ENCODE measurements at places on chromosomes 7 and 10. TPM values are rescaled to one million over a fixed set of nuclear protein-coding genes. Genes with fewer than 3 reads are reported as not detected.

DNA sequence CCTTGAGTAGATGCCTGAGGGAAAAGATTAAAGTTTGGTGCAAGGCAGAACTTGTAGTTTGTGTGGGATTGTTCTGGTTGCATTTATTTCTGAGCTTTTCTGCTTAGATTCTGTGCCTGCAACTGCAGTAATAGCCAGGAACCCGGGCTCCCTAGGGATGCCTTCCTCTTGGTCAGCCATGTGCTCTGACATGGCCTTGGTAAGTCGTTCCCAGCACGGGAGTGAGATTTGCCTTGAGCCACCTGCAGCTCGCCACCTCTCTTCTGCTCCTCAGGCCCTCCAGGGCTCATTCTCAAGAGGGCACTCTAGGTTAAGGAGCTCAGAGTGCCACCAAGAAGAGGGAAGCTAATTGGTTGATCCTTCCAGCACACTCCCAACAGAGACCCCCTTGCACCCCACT, 350.6 kb upstream of the MKI67 start:
- no peak overlapping the region for H3K4me3 ChIP-seq
- H3K27me3 ChIP-seq, result no peaks in the 10 kb centered on the region
- H3K27ac ChIP-seq, result no peak overlapping the region

GRCh38 chr10:113991091-113991860, 52.4 kb upstream of the ADRB1 start:
- no peaks in the 10 kb centered on the region for H3K27me3 ChIP-seq
- no peaks in the 10 kb centered on the region for H3K4me1 ChIP-seq
- no peaks in the 10 kb centered on the region for H3K36me3 ChIP-seq
- no peak overlapping the region for H3K4me3 ChIP-seq
- no peak for DNase-seq

DNA sequence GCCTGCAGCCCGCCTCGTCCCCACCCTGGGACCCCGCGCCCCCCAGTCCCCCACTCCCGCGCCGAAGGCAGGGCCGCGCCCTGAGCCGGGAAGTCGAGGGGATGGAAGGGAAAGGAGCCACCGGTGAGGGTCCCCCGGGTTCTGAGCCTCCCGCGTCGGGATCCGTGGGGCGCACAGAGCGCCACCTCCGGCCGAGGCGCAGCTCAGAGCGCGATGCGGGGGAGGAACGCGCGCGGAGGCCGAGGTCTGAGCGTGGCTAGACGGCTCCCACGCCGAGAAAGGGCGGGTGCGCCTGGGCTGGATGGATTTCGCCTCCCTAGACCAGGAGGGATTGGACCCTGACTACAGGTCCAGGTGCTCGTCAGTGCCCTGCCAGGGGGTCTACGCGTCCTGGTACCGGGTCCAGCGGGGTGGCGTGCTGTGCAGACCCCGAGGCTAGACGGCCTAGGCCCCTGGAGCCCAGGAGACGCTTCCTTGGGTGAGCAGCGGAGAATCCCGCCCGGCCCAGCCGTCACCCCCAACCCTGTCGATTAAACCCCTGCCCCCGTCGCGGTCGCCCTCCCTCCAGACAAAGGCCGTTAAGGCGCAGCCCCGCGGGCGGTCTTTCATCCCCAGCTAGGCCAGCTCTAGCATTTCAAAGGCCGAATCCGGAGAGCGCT, 986 bp upstream of the PDGFA start:
- DNase-seq, result peak; percentile 57
- peaks cover 15% of the 10 kb centered on the region for H3K4me1 ChIP-seq
- no peak overlapping the region for H3K27ac ChIP-seq
- H3K36me3 ChIP-seq, result no peaks in the 10 kb centered on the region
- H3K4me3 ChIP-seq, result peak overlapping the region; percentile 46
- peaks cover 7% of the 10 kb centered on the region for H3K27me3 ChIP-seq

- no peak overlapping the region for H3K4me3 ChIP-seq
- no peak for DNase-seq
- H3K27me3 ChIP-seq, result no peaks in the 10 kb centered on the region
- peaks cover 12% of the 10 kb centered on the region for H3K4me1 ChIP-seq
- no peak overlapping the region for H3K27ac ChIP-seq
Measured at GRCh38 chr10:33799281-33799943, 464.9 kb upstream of the NRP1 start.

- DNase-seq, result no peak
- no peak overlapping the region for H3K27ac ChIP-seq
- H3K27me3 ChIP-seq, result no peaks in the 10 kb centered on the region
- H3K4me1 ChIP-seq, result no peaks in the 10 kb centered on the region
- no peak overlapping the region for H3K4me3 ChIP-seq
- no peaks in the 10 kb centered on the region for H3K36me3 ChIP-seq
Measured at GRCh38 chr10:119801998-119802538, 70.6 kb downstream of the MCMBP start.

STX1A gene
- 1.6 TPM for polyA plus RNA-seq

DKK1 gene
- polyA plus RNA-seq, result 4.2 TPM

DNA sequence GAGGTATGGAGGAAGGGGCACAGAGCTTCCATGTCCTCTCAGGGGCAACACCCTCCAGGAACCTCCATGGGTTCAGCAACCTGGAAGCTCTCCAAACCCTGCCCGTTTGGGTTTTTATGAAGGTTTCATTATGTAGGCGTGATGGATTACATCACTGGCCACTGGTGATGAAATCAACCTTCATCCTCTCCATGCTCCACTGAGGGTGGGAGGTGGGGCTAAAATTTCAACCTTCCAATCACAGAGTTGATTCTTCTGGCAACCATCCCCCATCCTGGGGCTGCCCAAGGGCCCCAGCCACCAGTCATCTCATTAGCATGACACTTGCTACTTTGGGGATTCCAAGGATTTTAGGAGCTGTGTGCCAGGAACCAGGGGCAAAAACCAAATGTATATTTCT, 90.1 kb downstream of the TEX36 start:
- H3K4me1 ChIP-seq, result no peaks in the 10 kb centered on the region
- no peaks in the 10 kb centered on the region for H3K36me3 ChIP-seq
- no peak overlapping the region for H3K27ac ChIP-seq
- no peak overlapping the region for H3K4me3 ChIP-seq
- DNase-seq, result no peak

DNA sequence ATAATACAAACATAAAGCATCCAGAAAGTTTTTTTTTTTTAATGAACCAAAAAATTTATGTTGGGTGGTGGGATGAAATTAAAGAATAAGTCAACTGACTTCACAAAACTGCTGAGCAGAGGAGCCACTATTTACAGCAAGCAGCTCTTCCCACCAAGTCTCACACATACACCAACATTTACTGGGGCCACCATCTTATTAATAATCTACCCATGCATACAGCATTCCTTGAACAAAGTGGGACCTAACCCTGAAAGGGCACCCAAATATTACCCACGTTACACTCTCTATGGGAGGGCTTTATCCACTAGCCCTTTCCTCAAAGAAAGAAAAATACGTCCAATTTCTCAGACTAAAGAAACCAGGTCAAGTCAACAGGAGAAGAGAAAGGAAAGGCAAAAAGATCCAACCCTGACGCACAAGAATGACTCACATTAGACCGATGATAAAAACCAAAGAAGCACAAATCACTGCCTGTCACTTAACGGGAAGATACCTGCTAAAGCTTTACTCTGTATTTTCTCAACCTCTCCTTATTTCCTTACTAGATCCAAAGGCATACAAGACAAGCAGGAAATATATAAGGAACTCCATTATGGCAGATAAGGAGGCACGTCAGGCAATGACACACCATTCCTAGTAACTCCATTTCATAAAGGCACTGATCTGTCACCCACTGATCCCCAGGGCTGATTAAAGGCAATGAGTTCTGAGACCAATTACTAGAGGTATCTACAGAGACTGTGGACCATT, 141.8 kb upstream of the ASAH2 start:
- H3K27ac ChIP-seq, result no peak overlapping the region
- H3K27me3 ChIP-seq, result no peaks in the 10 kb centered on the region
- no peaks in the 10 kb centered on the region for H3K4me1 ChIP-seq
- no peaks in the 10 kb centered on the region for H3K36me3 ChIP-seq
- DNase-seq, result no peak

DNA sequence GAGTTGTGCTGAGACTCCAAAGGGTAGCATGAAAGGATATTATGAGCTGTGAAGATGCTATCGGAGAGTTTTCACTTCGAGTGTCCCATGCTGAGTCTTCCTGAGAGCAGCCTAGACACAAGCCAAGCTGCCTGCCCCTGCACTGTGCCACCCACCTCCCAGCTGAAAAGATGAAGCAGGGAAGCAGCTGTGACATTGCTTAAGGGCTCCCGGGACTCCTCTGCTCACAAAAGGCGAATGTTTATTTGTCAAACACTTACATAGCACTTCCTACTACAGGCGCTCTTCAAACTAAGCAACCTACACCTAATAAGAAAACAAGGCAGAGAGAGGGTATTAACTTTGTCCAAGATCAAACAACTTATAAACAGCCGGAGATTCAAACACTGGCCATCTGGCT, 95.6 kb downstream of the OSBPL3 start:
- no peaks in the 10 kb centered on the region for H3K36me3 ChIP-seq
- H3K27ac ChIP-seq, result no peak overlapping the region
- no peak for DNase-seq
- H3K27me3 ChIP-seq, result no peaks in the 10 kb centered on the region

DNA sequence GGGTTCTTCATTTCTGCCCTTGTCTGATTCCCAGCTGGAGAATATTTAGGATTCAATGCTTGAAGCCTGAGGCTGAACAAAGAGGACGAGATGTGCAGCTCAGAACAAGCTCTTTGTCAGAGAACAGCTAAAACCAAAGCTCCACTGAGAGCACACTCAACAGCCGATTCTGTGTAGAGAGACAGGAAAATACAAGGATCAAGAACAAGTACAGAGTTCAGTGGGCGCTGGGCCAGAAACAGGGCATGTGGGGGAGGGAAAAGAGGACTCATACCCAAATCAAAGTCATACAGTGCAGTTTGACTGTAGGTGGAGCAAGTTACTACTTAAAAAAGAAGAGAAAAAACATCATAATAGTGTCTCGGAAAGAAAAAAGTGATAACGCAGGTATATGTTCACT, at the start of gene AGMO:
Gene AGMO (minus strand): TSS at position 181 of the 400 bp plus-strand sequence.
- H3K4me1 ChIP-seq, result peaks cover 2% of the 10 kb centered on the region
- no peak within 1 kb of the TSS for H3K27ac ChIP-seq
- no peaks in the 10 kb centered on the region for H3K36me3 ChIP-seq
- no peak within 1 kb of the TSS for H3K4me3 ChIP-seq
- DNase-seq, result peak; percentile 26
- no peaks in the 10 kb centered on the region for H3K27me3 ChIP-seq

CPA2 gene
- polyA plus RNA-seq, result 0.05 TPM

GRCh38 chr7:108459922-108460551, 3.8 kb upstream of the NRCAM start:
- DNase-seq, result no peak
- no peaks in the 10 kb centered on the region for H3K36me3 ChIP-seq
- H3K4me1 ChIP-seq, result peaks cover 4% of the 10 kb centered on the region
- H3K27me3 ChIP-seq, result no peaks in the 10 kb centered on the region

NPY4R2 gene
- not detected for polyA plus RNA-seq

DNA sequence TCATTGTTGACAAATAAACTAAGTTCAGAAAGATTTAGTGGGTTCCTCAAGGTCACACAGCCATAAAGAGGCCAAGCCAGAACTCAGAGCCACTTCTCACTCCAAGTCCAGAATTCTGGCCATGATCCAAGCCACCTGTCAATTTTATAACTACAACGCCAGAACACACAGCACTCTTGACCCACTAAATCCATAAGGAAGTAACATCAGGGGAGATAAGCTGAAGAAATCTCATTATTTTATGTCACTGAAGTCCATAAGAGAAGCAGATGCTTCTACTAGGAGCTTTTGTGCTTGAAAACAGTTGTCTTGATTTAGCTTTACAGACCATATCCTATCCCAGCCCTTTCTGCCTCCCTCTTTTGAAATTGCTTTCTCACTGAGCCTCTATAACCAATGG, 15.9 kb downstream of the ADAM12 start:
- H3K36me3 ChIP-seq, result no peaks in the 10 kb centered on the region
- DNase-seq, result no peak
- H3K27me3 ChIP-seq, result no peaks in the 10 kb centered on the region
- no peak overlapping the region for H3K4me3 ChIP-seq
- peaks cover 10% of the 10 kb centered on the region for H3K4me1 ChIP-seq
- H3K27ac ChIP-seq, result no peak overlapping the region

DNA sequence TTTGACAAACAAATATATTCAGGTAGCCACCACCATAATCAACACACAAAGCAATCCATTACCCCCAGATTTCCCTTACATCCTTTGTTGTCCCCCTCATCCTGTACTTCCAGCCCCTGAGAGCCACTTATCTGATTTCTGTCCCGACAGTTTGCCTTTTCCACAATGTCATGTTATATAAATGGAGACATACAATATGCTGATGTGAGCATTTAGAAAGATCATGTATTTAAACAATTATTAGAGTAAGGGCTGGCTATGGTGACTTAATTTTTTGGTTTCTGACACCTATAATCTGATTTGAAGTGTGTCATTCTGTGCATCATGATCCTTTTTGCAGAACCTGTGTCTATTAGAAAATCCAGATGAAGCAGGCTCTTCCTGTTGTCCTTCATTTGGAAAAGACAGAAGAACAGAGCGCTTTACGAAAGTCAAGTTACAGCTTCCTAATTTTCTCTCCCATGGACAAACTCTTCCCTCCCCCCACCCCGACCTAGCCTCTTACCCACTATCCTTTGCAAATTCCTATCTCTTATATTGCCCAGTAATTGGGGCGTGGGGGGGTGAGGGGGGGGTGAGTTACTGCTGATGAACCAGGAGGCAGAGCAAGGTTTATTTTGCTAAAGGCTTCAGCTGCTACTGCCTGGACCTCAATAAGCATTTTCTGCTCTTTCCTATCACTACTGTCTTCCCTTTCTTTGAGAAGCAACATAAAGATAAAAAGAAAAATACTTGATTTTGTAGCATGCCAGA, 252.4 kb upstream of the C7orf33 start:
- H3K36me3 ChIP-seq, result no peaks in the 10 kb centered on the region
- H3K4me1 ChIP-seq, result no peaks in the 10 kb centered on the region
- no peak overlapping the region for H3K27ac ChIP-seq

DNA sequence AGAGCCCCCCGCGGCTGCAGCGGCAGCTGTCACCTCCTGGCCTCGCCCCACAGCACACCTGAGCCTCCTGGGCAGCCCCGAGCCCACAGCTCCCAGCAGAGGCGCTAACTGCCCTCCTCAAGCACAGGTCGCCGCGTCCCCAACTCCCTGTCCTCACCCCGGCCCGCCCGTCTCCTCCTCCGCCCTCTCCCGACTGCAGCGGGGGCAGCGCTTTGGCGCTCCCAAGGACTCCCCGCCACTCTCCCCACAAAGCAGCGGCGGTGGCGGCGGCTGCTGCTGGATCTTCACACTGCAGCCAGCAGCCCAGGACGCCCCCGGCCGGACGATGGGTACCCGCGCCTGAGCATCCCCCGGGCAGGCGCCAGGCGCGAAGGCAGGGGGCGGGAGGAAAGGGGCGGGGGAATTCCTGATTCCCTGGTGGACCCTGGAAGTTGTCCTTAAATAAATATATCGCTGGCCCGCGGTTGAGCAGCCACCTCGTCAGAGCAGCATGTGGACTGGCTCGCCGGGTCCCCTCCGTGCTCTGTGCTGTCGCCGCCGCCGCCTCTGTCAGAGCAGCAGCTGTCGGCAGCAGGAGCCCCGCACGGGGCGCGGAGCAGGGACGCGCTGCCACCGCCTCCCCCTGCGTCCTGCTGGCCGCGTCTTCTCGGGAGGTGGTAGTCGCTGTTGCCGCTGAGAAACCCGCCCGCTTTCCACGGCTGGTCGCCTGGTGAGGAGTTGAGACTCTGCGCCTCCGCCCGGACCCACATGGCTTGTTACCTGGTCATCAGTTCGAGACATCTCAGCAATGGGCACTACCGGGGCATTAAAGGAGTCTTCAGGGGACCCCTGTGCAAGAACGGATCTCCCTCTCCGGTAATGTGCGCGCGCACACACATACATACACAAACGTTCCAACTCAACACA, at the start of gene ZNF804B:
Gene ZNF804B (plus strand): TSS at position 471 of the 906 bp plus-strand sequence. CDS start 277 bp downstream, at position 748.
- no peaks in the 10 kb centered on the region for H3K4me1 ChIP-seq
- peak within 1 kb of the TSS; percentile 36 for H3K4me3 ChIP-seq
- no peak within 1 kb of the TSS for H3K27ac ChIP-seq
- no peaks in the 10 kb centered on the region for H3K27me3 ChIP-seq
- no peak for DNase-seq
